ENCODE measurements at places on chromosomes 16 and 17. TPM values are rescaled to one million over a fixed set of nuclear protein-coding genes. Genes with fewer than 3 reads are reported as not detected.
A peak's percentile ranks its signal among the peaks of the same experiment; 100 is the strongest.

TSPOAP1 gene
- total RNA-seq, result 18.8 TPM

DNA sequence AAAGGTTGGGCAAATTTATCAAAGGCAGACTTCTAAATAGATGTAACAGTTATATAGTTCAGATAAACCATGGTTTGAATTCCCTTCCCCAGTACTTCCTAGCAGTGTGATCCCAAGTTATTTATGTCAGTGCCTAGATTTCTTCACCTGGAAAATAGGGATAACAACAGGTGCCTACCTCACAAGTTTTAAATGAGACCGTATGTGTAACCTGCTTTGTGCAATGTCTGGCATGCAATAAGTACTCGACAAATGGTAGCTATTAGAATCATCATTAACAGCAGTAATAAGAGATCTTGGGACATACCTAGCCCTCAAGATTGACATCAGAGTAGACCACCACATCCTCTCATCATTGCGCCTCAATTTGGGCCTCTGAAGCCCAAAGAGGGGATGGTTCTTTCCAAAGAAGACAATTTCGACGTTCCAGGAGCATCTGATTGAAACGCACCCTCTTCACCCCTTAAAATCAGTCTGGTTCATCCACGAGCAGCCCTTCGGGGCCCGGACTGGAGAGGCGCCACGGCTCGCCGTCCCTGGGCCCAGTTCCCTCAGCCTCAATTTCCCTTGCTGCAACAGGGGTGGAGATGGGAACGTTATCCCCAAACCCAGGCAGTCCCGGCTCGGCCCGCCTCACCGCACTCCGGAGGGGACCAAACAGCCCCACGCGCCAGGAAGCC, 541 bp downstream of the ACACA start:
- DNase-seq, result no peak

GRCh38 chr17:48241131-48241591, 133.6 kb downstream of the SNX11 start:
- peak; percentile 43 for DNase-seq

GRCh38 chr16:48561960-48562393, 48.0 kb downstream of the N4BP1 start:
- no peak for DNase-seq

DNA sequence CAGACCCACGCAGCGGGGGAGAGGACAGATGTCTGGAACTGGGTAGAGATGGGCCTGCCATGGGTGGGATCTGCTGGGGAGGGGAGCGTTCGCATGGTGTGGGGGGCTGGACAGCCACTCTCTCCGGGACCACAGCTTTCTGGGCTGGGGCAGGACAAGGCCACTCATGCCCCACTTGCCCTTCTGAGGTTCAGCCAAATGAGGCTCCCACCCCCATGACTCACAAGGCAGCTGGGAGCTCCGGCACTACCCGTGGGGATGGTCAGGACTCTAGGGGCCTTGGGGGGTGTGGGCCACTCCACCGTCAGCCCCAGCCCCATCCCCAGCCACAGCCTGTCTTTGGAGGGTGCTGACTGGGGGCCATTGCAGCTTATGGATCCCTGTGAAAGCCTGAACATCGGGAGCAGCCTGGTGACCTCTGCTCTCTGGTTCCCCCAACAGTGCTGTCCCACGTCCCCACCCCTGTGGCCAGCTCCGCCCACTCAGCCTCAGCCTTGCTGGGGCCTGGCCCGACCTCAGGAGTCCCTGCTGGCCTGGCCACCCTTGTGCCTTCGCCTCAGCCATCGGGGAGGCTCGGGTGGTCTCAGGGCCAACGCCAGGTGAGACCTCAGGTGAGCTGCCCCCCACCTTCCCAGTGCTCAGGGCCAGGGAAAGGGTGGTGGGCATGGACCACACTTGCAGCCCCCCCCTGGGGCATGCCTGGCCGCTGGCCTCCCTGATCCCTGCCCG, 4.7 kb upstream of the CDH15 start:
- no peak for DNase-seq
